A673 (cell line): ENCODE measurements at places on chromosomes 16 and 17. TPM values are rescaled to one million over a fixed set of nuclear protein-coding genes. Genes with fewer than 3 reads are reported as not detected.

GRCh38 chr16:66515596-66516508, 34.1 kb downstream of the TK2 start:
- peak; percentile 14 for DNase-seq
- no peaks in the 10 kb centered on the region for H3K27me3 ChIP-seq
- H3K4me1 ChIP-seq: peaks cover 11% of the 10 kb centered on the region
- no peak overlapping the region for H3K27ac ChIP-seq
- no peak overlapping the region for H3K4me3 ChIP-seq

DNA sequence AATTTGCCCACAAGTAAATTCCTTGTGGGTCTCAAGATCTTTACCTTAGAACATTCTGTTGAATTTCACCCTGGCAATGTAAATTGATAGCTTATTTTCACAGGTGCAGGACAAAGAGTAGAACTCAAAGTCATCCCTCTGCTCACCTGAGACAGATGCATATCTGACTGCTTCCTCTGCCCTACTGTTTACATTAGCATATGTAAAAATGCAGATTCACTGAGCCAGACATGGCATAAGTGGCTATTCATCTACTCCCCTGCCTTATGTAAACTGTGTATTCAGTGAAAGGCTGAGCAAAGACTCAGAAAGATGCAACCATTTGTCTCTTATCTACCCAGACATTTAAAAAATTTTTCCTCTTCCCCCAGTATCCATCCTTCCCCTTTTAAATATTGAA, 22.3 kb upstream of the MILR1 start:
- no peak for DNase-seq
- H3K27me3 ChIP-seq: no peaks in the 10 kb centered on the region
- H3K4me1 ChIP-seq: peaks cover 6% of the 10 kb centered on the region

Gene TBC1D3G
- total RNA-seq: not detected in 2 replicates

DNA sequence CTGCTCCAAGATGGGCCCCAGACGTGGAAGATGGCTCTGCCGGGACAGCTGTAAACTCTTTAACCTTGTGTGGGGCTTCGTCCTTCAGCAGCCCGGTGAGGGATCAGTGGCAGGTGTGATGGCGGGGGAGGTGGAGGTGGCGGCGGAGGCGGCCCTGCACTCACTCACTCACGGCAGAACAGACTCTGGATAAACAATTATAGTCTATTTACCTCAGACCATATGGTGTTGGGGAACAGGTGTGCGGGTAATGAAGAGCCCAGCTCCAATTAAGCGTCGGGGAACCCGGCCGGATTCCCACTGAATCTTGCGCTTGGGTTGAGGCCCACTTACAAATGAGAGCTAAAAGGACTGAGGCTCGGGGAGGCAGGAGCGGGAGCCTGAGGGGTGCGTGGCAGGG, 104.3 kb upstream of the SDK2 start:
- H3K36me3 ChIP-seq: no peaks in the 10 kb centered on the region
- H3K4me3 ChIP-seq: no peak overlapping the region
- no peak overlapping the region for H3K27ac ChIP-seq
- H3K4me1 ChIP-seq: no peaks in the 10 kb centered on the region
- peaks cover 11% of the 10 kb centered on the region for H3K27me3 ChIP-seq

Gene TMEM101
- total RNA-seq: 12.7 TPM in 2 replicates

DNA sequence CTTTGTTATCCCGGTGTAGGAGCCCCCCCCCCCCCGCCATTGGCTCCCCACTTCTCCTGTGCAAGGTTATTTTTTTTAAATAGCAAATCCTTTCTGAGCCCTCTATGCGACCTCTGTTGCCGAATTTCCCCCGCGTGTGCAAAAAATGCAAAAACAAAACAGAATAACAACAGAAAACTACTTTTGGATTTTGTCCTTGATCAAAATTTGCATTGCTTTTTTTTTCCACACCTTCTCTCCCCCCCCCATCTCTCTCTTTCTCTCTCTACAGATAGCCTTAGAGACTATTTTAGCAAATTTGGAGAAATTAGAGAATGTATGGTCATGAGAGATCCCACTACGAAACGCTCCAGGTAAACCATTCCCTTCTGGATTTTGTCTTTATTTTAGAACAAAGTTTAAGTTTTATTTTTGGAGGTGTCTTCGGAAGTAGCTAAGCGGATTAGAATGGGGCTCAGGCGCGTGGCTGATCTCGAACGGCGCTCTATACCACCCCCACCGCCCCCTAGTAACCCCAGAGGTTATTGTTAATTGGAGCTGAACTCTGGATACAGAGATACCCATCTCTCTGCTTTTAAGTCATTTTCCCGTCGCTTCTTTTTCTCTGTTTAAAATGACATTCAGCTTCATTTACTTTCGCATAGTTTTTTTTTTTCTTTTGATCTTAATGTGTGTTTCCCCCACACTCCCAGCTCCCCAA, 1.0 kb downstream of the MSI2 start:
- H3K4me3 ChIP-seq: peak overlapping the region; percentile 89
- H3K4me1 ChIP-seq: peaks cover 8% of the 10 kb centered on the region
- no peaks in the 10 kb centered on the region for H3K27me3 ChIP-seq
- H3K27ac ChIP-seq: peak overlapping the region; percentile 72
- DNase-seq: no peak

DNA sequence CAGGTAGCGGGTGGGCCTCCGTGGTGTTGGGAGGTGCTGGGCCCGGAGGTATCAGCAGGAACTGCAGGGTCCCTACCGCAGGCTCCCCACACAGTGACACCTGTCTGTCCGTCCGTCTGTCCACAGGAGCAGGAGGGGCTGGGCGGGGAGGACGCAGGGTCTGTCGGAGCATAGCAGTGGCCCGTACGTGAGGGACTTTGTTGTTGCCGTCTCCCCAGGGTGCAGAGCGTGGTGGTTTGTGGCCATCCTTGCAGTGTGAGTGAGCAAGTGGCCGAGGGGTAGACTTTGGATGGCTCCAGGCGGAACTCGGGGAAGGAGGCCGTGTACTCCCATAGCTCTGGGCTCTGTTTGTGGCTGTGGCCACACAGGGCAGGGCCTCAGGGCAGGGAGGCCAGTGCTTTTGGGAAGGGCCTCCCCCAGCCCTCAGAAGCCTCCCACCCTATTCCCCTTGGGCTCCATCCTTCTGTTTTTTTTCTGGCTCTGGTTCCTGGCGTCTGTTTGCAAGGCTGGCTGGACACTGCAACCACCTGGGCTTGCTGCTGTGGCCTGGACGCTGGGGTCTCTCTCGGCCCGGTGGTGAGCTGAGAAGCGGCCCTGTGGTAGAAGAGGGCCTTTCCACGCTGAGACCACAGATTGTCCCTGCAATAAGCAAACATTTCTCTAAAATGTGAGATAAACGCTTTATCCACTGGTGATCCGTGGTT, 41.0 kb upstream of the ZNF750 start:
- DNase-seq: no peak
- peak overlapping the region; percentile 30 for H3K27ac ChIP-seq
- H3K36me3 ChIP-seq: no peaks in the 10 kb centered on the region
- H3K4me3 ChIP-seq: no peak overlapping the region

GRCh38 chr16:55506083-55506482, 2.8 kb upstream of the LPCAT2 start:
- no peak for DNase-seq
- no peak overlapping the region for H3K4me3 ChIP-seq
- no peak overlapping the region for H3K27ac ChIP-seq
- H3K27me3 ChIP-seq: no peaks in the 10 kb centered on the region
- H3K4me1 ChIP-seq: peaks cover 14% of the 10 kb centered on the region

Gene ENPP7
- total RNA-seq: not detected in 2 replicates

GRCh38 chr16:9125658-9126505, 34.4 kb downstream of the HAPSTR1 start:
- no peak overlapping the region for H3K4me3 ChIP-seq
- peaks cover 27% of the 10 kb centered on the region for H3K4me1 ChIP-seq
- DNase-seq: no peak
- H3K27me3 ChIP-seq: no peaks in the 10 kb centered on the region

DNA sequence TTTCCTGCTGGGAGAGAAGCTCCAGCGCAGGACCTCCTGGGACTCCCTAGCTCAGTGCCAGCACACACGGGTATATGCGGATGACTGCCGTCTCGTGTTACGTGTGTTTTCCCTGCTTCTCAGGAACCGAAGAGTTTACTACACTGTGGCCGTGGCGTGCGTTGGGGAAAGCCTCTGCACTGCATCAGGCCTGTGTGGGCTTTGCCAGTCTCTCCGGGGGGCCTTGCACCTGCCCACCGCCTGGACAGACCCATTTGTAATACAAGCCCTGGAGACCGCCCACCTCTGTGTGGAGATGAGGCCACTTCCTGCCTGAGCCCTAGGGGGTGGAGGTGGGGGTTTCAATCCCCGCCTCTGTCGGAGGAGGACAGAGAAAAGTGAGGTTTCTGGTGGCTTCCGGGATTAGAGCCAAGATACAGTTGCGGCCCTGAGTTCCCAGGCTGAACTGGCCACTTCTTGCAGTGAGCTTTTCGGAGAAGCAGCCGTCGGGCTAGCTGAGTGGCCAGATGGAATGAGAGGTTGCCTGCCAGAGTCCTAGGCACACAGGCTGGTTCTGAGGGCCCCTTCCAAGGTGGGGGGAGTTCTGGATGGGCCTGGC, 43.4 kb upstream of the GSE1 start:
- DNase-seq: peak; percentile 94
- H3K27ac ChIP-seq: peak overlapping the region; percentile 85
- peaks cover 43% of the 10 kb centered on the region for H3K4me1 ChIP-seq
- no peaks in the 10 kb centered on the region for H3K27me3 ChIP-seq
- H3K36me3 ChIP-seq: no peaks in the 10 kb centered on the region
- no peak overlapping the region for H3K4me3 ChIP-seq

- H3K27me3 ChIP-seq: no peaks in the 10 kb centered on the region
- no peaks in the 10 kb centered on the region for H3K36me3 ChIP-seq
- H3K4me3 ChIP-seq: no peak overlapping the region
These were observed 7.0 kb upstream of the ODF4 start for GRCh38 chr17:8332688-8333087.
